ENCODE measurements at places on chromosomes 7 and 10.

GRCh38 chr7:128961030-128961659, 23.4 kb downstream of the IRF5 start:
- DNase-seq = no peak

GRCh38 chr10:51106311-51106945, 32.1 kb downstream of the PRKG1 start:
- no peak for DNase-seq

DNA sequence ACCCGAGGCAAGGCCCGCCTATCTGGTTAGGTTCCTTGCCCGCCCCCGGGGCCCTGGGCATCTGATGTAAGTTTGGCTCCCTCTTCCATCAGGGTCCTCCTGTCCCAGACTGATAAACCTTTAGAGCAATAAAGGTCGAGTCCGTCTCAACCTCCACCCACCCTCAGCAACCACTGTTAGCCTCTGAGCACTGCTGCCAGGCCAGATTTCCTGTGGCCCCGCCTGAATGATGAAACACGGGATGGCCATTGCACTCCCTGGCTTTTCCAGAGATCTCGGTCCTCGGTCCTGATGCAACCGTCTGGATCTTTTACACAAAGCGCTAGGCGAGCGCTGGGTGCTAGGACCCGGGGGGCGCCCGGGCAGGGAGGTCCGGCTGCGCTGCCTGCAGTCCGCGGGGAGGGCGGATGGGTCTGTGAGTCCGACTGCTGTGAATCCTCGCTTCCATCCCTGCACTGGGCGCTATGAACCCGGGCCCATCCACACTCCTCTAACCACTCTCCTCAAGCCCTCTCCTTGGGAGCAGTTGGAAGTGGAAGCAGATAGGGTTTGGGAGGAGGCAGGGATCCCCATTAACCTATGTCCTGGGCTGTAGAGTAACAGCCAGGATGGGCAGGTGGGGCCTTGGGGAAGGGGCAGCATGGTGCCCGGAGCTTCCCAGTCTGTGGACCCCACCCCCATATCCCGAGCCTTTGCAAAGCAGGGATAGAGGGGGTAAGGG, 875 bp upstream of the DDIT4 start:
- DNase-seq = peak; percentile 89

DNA sequence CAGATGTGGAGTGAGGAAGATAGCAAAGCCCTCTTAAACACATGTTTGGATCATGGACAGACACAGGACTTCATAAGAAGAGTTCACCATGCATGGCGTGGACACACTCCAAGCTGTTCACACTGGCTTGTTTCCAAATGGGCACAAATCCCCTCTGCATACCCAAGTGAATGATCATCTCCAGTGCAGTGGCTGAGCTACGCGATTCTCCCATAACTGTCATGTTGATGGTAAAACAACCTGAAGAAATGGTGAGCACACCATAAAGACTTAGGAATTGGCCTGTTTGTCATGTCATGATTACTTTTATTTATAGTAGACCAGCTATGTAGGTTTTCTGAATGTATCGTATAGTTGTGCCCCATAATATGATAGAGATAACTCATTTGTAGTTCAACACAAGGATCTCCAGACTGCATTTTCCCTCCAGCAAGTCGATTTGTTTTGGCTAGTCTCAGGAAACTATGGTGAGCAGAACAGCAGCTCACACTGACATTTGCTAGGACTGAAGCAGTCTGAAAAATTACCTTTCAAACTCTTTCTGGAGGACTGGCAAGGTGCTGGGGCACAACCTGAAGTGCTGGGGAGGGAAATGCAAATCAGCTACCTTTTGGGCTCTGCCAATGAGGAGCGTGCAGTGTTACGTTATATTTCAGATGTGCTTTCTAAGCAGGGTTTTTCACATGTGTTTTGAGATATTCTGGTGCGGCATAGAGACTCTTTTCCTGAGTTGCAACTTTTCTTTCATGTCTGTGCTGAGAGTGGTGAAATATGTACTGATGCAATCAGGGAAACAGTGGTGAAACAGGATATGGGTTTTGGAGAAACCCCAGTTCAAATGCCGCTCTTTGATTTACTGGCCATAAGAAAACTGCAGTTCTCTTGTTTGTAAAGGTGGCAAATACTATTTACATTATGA, 629.6 kb upstream of the DPP6 start:
- no peak for DNase-seq

- DNase-seq = no peak
Measured at GRCh38 chr10:116713846-116714245, 28.5 kb downstream of the HSPA12A start.

GRCh38 chr10:133442191-133442966, 11.4 kb upstream of the SCART1 start:
- DNase-seq = peak; percentile 12

DNA sequence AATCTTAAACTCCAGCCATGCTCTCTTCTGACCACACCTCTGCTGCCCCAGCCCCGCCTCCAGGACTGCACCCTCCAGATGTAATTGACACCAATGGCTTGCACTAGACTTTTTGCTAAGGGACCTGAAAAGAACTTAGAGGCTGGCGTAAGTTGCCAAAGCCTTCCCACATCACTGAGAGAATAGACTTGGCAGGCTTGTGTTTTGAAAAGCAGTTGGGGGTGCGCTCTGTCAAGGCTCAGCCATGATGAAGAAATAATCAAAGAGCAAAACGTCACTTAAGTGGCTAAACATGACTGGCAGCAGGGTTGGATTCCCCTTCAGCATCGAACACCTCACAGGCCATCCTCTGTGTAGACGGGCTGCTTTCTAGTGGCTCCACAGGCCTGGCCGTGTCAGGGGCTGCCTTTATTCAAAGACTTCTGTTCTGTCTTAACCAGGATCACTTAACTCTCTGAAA, 195.2 kb upstream of the C7orf33 start:
- DNase-seq = no peak

GRCh38 chr7:96287559-96287958, 34.3 kb downstream of the SLC25A13 start:
- DNase-seq = no peak

- DNase-seq = peak; percentile 76
Measured at GRCh38 chr10:69413221-69413865, 3.4 kb downstream of the TACR2 start.

DNA sequence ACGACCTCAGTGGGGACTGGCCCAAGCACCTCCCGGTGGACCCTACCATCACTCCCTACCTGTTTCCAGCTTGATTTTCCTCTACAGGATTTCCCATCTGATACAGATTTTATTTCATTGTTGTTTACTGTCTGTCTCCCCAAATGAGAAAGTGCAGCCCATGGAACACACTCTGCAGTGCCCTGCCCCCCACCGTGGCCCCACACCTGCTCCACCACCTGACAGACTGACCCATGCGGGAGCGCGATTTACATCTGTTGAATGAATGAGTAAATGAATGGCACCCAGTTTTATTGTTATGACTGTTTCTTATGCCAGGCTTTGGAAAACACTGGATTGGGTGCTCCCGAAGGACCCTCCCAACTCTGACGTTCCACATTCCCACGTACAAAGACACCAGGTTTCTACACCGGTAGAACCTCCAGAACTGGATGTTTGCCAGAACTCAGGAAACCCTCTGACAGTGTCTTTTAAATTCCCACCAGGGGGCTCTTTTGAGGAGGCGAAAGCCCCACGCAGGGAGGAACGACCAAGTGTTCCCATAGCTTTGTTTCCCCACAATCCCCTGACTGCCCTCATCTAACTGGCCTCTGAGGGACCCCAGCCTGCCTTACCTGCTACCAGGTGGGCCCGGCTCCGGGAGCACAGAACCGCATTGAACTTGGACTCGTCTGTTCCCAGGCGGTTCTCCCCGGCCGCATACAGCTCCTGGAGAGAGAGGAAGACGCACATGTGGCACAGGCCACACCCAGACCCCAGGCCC, 29.0 kb downstream of the PLAC9 start:
- DNase-seq = no peak

- DNase-seq = no peak
Measured at GRCh38 chr7:64277630-64278029, 36.1 kb upstream of the ZNF736 start.

- no peak for DNase-seq
Measured at GRCh38 chr7:32381024-32381601, 109.1 kb downstream of the LSM5 start.

GRCh38 chr10:29482591-29483431, 152.0 kb downstream of the SVIL start:
- DNase-seq = no peak

GRCh38 chr7:71145906-71146901, 14.3 kb downstream of the GALNT17 start:
- DNase-seq = no peak

DNA sequence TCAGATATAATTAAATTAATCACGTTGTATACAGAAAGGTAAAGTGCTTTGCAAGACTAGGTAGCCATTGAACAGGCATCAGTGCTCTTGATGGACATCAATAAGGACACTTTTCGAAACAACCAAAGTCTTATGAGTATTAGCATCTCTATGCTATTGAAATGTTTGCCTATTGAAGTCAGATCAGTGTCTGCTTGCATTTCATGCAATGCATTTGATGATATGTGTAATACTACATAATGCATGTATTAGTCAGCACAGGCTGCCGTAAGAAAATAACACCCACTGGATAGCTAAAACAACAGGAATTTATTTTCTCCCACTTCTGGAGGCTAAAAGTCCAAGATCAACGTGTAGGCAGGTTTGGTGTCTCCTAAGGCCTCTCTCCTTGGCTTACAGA, 209.3 kb upstream of the PLXDC2 start:
- DNase-seq = no peak

DNA sequence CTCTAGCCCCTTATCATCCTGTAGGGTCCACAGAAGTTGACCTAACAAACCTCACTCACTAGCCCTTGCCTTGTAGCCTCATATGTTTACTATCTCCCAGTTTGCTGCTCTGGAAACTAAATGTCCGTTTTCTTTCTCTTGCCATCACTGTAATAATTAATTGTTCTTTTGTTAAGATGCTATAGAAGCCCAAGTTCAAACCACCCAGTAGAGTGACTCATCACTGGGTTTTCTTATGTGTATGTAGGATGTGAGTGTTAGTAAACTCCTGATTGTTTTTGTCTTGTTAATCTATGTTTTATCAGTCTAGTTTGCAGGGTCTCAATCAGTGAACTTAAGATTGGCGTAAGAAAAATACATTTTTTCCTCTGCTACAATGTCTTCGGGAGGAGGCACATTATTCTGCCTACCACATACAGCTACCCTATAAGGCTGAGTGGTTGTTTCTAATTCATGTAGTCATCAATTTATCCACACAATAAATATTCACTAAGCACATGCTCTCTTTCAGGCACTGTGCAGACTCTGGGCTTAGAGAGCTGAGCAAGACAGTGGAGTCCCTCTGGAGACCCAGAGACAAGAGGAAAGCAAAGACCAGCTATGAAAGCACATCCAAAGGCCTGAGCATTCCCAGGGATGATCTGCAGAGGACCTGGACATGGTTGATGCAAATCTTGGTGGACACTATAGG, 474.1 kb upstream of the AKR1E2 start:
- DNase-seq = no peak

DNA sequence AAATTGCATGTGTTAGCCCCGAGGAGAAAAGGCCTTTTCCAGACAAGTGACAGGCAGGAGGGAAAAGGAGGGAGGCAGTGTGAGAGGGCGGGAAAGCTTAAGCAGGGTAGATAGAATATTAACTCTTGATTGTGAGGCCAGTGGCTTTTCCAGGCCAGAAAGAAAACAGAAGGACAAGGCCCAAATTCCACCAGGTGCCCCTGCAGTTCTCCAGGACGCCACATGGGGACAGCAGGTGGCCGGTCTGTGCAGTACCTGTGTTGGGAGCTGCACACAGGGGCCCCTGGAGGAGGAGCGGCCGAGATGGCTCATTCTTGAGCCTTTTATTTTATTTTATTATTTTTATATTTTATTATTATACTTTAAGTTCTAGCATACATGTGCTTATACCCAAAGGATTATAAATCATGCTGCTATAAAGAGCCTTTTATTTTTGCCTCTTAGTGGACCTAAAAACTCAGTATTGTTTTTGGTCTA, 141.3 kb upstream of the KLF14 start:
- DNase-seq = peak; percentile 52

GRCh38 chr10:21514818-21515351, 10.6 kb downstream of the SKIDA1 start:
- no peak for DNase-seq

DNA sequence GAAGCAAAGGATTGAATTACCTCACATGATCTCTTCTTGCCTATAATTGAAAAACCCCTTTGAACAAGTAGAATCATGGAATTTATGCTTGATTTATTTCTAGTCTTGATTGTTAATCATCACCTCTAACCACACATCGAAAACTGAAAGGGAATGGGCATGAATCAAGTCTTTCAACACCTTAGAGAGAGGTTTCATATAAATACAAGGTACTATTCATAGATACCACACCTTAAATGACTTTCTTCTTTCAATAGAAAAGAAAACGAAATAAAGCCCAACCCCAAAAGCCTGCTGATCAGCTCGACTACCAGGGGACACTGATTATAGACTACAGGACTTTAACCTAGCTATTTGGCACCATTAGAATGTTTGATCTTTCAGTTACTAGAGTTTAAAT, 128.6 kb upstream of the PTPRZ1 start:
- no peak for DNase-seq

GRCh38 chr10:35331894-35332640, 4.2 kb upstream of the CCNY start:
- DNase-seq = no peak

GRCh38 chr10:131451407-131452015, 140.0 kb upstream of the TCERG1L start:
- DNase-seq = no peak

DNA sequence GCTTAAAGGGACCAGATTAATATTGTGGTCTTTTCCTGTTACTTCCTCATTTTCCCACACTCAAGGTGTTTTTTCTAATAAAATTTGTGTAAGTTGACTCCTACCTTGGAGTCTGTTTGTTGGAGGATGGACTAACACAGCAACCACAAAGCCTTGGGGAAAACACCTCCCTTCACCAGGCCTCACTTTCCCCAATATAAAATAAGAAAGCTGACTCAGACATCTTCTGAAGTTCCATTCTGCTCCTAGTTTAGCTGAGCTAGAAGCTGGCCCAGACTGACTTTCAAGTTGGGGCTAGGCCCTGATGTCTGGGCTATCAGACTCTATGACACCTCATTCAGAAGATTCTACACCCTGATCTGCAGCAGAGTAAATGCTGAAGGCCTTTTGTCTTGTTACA, 73.0 kb upstream of the ADRB1 start:
- no peak for DNase-seq

DNA sequence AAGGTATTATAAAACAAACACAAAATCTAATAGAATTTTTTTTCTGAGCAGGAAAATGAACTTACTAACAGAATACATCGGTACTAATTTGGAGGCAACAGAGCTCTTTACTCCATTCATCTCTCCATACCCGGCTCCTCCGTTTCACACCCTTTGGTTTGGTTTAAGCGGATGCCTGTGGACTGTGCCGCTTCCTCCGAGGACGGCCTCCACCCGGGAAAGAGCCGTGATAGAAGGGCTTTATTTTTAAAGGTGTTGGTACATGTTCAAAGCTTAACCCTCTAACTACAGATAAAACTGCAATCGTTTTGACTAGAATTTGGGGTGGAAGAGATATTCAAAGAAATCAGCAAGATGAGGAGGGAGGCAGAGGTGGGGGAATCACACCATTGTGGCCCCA, 1.9 kb downstream of the VIPR2 start:
- DNase-seq = no peak

- DNase-seq = no peak
Measured at GRCh38 chr10:91643700-91644099, 10.8 kb upstream of the PPP1R3C start.

- no peak for DNase-seq
Measured at GRCh38 chr7:149194799-149195179, 557 bp upstream of the ZNF282 start.

Measured in Peyer's patch (tissue), 4 donors.